GM18507 (cell line): ENCODE measurements at places on chromosomes 5 and 9.

DNA sequence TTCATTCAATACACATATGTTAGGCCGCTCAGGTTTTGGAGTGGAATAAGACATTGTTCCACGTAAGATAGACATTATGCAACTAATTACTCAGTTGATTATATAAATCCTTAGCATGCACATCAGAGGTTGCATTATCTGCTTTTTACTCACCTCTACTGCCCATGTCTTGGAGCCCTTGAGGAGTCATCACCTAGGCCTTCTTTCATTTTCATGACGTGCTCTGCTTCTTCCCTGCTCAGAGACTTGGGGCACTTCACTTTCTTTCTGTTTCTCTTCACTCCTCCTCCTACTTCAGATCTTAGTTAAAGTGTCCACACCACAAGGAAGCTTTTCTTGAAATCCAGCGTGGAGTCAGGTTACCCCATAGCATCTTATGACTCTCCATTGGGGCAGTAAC is 241.1 kb downstream of the TLR4 start:
- no peak for DNase-seq

GRCh38 chr5:103036601-103037000 is 83.3 kb downstream of the GIN1 start:
- DNase-seq: no peak

DNA sequence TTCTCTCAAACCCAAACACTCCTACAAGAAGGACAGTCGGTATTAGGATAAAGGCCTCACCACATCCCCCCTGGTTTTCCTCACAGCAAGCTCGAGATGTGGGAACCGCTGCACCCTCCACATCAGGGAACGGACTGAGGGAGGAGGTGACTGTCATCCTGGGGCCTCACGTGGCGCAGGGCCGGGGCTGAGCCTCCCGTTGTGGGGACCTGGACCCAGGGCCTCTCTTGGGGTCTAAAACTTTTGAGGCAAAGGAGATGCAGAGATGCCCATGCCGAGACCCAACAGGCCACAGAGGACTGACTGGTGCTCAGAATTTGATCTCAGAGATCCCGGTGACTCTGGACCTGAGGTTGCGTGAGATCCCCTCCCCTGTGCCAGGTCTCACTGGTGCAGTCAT is 72.7 kb downstream of the MRPL36 start:
- DNase-seq: no peak

DNA sequence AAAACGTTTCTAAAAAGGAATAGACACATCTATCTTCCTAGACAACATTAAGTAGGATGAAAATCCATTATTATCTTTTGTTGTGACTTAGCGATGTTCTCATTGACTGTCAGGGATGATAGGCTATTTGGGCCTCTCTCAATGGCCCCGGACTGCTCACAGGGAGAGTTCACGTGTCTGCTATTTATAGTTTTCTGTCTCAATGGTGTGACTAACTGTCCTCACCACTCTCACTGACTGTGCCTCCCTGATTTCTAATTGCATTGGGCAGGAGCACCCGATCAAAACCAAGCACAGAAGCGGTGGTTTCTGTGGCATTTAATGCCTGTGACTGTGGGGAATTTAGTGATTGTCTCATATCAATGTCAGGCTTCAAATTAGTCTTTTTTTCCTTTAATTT is 286.7 kb upstream of the KLF9 start:
- DNase-seq: no peak

GRCh38 chr9:99803694-99804093 is 18.0 kb upstream of the NR4A3 start:
- DNase-seq: no peak

DNA sequence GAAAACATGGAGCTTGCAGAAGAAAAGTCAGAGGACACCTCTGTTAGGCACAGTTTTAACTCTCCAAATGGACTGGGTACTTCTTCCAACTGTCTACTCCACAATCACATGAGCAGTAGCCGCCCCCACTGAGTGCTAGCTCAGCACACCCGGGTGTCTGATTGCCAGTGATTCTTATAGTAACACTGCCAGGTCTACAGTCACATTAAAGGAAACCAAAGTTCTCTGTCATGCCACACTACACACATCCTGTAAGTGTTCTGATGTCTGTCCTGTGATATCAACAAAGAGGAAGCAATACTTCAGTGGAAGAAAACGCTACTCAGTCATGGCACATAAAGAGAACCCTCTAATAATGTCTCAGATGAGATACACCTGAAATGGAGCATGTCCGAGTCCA is at the start of gene HAVCR2:
HAVCR2 (minus strand) TSS at position 69 of the 400 bp plus-strand sequence; CDS start at position 8, 61 bp downstream.
- DNase-seq: peak; percentile 15

DNA sequence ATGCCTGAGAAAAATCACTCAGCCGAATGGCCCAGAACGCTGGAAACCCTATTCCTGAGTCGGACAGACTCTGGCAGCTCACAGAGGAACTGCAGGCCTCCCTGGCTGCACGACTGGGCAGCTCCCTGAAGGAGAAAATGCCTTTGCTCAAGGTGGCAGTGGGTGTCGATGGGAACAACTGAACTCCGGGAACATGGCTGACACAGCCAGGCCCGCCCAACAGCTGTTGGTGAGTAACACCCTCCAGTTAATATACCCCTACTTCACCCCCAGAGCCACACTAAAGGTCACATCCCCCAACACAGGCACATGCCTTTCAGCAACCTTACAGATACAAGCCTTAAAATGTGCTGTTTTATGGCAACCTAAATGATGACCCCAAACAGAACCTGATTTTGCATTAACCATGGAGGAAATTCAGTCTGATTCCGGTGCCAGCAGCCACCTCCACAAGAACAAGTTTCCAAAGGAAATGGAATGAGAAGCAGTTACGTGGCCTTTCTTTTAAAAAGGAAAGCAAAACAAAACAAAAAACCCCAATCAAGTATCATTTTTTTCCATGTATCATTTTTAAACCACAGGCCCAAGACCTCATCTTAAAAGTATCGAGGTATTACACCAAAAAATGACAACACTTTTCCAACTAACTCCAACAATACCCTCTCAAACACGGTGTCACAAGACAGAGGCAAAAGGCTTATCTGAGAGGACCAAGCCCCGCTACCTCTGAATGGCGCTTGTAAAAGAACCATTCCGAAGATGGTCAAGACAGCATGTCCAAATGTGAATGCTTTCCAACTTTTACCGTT is 3.1 kb downstream of the KLF9 start:
- no peak for DNase-seq

GRCh38 chr5:149886060-149886459 is 58.5 kb downstream of the PDE6A start:
- DNase-seq: no peak

DNA sequence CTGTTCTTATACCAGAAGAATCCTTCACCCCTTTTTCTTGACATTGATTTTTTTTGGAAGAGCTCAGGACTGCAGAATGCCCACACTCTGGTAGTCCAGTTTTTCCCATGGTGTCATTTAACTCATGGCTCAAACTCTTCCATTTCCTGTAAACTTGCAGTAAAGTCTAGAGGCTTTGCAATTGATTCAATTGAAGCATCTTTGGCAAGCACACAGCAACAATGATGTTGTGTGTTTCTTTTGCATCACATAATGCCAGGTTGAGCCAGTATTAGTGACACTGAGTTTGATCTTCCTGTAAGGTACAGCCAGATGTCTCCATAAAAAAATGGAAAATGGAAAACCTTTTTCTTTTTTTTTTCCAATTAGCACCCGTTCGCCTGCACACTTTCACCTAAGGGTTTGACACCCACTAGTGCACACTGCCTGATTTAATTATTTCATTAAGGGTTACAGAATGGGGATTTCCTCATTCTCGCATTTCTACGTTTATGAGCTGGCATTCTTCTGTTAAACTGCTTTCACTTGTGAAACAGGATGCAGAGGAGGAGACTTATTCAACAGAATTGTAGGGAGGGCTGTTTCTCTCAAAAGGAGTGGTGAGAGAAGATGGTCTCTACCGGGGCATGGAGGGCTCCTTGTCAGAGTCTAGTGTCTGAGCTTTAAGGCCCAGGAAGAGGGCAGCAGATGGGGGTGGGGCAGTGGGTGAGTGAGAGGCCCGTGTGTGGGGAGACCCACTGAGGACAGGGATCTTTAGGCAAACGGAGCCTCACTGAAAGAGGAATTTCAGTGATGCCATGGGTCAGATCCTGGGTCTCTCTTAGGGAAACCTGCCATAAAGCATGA is 2.2 kb upstream of the S1PR3 start:
- no peak for DNase-seq

GRCh38 chr9:71446473-71447411 is 321.6 kb downstream of the CEMIP2 start:
- DNase-seq: no peak
